CD8-positive, alpha-beta memory T cell (primary cell): ENCODE measurements at places on chromosomes 7 and 10.

DNA sequence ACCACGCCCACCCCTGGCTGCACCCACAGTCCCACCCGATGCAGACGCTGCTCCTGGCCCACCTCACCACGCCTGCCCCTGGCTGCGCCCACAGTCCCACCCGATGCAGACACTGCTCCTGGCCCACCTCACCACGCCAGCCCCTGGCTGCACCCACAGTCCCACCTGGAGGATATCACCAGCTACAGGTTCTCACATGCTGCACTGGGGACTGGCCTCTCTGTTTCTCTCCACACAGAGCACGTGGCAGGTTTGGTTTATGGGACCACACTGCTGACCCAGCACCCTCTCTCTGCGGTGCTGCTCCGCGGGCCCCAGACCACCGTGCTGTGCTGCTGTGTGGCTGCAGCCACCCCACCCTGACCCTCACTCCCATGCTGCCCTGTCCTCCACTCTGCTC, 120.9 kb downstream of the VIPR2 start:
- no peak for DNase-seq

DNA sequence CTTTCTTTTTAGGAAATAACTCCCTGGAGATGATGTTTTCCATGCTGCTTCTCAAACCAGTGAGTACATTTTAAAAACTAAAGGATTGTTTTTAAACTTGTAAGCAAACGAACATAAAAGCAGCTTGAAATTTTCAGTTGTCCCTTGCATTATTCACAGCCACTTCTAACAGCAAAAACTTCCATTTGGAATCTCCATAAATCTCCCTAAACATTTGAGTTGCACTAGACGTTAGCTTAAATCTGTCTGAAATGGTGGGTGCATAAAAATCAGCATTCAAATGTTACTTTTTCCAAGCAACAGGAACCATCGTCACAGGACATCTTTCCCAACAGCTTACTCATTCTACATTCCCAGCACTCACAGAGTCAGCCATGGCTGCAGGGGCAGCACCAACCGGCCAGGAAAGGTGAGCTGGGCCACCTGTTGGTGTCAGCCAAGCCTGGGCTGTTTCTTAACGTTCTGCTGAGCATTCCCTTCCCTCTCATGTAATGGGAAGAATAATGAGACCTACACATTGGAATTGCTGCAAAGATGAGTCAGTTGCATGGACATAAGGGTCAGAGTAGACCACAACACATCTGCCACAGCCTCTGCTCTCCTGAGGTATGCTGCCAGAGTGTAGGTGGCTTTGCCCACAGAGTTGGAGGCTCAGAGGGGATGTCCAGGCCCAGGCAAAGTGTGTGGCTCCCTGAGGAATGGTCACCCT, 163.2 kb downstream of the TNS3 start:
- no peak for DNase-seq

- DNase-seq = peak; percentile 20
These were observed at the start of gene NACAD for GRCh38 chr7:45088821-45089340. Gene NACAD, minus strand, starts transcription at chr7:45088969. Its CDS starts 75 bp downstream, at chr7:45088894.

DNA sequence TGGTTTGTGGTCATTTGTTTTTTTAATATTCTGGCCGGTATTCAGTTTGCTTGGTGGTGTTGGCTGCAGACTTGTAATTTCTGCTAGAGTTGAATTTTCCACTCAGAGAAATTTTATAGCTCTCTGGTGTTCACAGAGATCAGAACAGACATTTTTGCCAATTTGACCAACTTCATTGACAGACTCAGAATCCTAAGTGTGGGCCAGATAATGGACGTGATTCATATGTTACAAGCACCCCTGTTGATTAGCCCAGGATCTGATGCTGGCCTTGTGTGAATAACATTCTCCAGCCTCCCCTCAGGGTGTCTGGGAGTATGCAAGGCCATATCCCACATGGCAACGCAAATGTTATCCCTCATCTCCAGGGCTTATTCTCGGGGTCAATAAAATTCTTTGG, 283.8 kb downstream of the C7orf25 start:
- DNase-seq = no peak

DNA sequence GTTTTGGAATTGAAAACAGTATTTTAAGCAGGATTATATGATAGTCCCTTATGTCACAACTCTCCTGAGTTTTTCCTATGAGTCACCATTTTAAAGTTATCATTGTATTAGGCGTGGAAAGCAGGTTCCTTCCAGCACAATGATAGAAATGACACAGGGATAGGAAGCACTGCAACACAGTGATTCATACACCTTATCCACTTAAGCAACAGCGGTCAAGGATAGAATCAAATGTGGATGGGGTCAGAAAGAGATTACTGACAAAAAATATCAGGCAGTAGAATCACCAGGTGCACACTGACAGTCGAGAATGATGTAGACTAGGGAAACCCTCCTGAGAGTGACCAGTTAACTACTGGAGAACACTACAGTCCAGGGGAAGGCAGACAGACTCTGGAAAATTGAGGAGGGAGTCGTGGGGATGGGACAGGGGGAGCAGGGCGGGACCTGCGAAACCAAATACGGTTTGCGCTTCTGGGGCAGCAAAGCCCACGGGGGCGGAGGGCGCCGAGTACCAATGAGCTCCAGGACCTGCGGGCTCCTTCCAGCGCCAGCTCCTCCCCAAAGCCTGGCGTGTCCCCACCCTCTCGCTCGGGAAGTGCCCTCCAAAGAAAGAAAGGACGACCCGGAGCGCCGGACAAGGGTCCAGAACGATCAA, 479 bp downstream of the PNPLA8 start:
- peak; percentile 71 for DNase-seq

GRCh38 chr7:39299695-39300094, 266.5 kb upstream of the YAE1 start:
- DNase-seq = no peak

DNA sequence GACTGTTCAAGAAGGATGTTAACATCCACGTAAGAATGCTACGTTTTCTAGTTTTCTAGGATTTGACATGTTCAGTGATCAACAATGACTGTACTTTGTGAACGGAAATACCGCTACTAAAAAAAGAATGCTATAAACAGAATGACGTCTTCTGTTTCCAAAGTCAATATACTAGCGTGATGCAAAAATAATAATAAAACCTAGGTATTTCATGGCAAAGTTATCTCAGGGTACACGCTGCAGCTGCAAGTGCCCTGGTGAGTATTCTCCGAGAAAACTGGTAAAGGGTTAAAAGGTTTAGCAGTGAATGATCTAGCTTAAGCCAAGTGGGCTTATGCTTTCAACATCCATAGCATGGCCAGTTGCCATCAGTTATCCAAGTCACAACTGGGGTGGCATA, 653.3 kb upstream of the PFKP start:
- no peak for DNase-seq

DNA sequence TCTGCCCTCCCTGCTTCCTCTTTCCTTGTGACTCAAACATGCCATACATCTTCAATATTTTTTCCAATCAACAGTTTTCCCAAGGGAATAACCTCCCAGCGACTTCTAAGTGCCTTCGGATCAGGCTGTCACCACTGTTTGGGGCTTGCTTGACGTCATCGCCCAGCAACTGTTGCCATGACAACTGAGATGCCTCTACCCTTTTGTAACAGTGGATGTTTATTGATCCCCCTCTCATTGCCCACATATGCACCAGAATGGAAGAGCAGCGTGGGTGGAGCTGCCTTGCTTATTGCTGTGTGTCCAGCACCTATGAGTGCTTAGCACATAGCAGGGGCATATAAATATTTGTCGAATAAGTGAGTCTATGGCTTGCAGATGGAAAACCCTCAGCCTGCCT, 14.4 kb downstream of the FFAR4 start:
- DNase-seq = no peak

DNA sequence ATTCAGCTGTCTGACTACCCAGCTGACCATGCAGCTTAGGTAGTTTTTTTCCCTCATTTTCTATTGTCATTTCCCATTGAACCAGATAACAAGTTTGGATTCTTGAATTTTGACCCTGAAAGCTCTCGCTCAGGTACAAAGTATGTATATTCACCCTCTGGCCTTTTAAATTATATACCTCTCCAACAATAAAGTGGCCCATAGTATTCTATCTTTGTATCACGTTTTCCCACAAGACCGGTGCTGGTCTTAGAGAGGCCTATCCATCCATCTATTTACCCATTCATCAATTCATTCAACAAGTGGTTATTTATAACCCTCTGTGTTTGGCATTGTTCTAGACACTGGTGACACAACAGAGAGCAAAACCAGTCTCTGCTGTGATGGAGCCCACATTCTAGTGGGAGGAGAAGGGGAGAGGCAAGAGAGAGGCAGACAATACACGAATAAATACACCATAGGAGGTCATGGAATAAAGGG, 35.2 kb upstream of the NPSR1 start:
- no peak for DNase-seq

- no peak for DNase-seq
These were observed 92.4 kb downstream of the KIF20B start for GRCh38 chr10:89793649-89794254.

- DNase-seq = no peak
These were observed 88.8 kb downstream of the GPR85 start for GRCh38 chr7:112997831-112998230.

GRCh38 chr7:134505856-134506255, 21.5 kb upstream of the AKR1B10 start:
- DNase-seq = no peak

GRCh38 chr7:132255898-132256297, 320.4 kb downstream of the PLXNA4 start:
- DNase-seq = no peak

DNA sequence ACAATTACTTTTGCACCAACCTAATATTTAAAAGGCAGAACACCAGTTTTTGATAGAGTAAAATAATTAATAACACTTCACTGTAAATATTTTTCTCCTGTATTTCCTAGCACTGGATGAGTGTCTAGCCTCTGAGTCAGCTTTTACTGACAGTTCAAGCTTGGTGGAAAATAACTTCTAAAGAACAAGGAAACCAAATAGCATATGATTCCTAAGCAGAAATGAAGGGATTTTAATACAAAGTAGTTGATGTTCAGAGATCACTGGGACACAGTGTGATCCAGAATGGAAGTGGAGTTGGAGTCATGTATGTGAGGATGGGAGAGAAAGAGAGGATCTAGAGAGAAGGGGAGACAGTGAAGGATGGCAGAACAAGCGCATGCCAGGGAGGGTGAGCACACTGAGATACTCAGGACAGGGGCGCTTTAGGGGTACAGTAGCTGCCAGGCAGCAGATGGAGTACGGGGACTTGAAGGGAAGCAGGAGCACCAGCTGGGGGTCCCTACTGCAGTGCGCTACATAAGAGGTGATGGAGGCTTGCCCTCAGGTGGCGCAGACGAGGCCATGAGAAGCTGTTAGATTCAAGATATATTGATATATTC, 117.9 kb upstream of the KLF6 start:
- no peak for DNase-seq
